IPS-NIHi11 (cell line): ENCODE measurements at places on chromosomes 5 and 9.

GRCh38 chr5:160293901-160294561, 18.3 kb downstream of the CCNJL start:
- peak; percentile 64 for DNase-seq

DNA sequence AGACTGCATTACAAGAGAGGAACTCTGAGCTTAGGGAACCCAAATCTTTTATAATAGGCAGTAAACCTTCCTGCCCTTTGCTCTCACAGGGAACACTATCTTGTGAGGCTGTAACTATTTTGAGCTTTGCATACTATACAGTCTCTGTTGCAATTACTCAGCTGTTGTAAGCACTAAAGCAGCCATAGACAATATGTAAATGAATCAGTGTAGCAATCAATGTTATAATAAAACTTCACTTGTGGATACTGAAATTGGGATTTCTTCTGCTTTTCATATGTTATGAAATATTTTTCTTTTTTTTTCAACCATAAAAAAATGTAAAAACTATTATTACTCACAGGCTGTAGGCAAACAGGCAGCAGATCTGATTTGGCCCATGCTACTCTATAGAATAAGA, 16.7 kb upstream of the UBQLN1 start:
- DNase-seq, result no peak

DNA sequence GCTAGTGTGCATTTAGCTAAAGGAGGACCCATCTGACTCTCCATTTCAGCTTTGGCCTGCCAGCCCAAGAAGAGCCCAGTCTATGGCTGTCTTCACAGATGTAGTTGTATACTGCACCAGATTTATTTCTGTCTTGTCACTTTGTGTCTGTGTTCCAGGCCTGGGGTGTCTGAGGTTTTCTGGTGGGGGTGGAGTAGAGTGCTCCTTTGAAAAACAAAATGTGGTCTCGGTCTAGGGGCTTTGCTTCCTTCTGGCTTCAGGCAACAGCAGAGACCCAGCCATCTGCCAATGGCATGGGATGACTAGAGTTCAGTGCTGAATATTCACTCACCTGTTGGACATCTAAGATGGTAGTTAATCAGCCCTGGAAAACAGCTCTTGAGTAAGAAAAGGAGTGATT, 10.9 kb downstream of the IGIP start:
- DNase-seq, result no peak

GRCh38 chr9:129987047-129987446, 55.9 kb downstream of the FNBP1 start:
- DNase-seq, result no peak

DNA sequence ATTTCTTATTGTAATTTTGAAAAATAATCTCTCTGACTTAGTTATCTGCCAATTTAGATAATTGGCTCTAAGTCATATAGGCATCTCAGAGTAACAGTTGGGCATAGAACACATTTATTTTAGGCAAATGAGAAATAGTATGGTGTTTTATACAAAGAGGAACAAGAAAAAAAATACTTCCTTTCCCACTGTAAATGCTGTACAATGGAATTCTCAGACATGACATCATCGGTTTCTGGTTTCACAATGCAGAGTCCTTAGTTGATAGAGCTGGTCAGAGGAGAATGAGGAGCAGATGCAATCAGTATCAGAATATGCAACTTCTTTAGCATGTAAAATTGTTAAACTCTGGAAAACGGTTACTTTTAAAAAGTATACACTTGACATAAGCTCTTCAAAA, 49.4 kb downstream of the PLK2 start:
- peak; percentile 18 for DNase-seq

GRCh38 chr9:113888976-113889375, 12.9 kb downstream of the ZNF618 start:
- DNase-seq, result no peak

DNA sequence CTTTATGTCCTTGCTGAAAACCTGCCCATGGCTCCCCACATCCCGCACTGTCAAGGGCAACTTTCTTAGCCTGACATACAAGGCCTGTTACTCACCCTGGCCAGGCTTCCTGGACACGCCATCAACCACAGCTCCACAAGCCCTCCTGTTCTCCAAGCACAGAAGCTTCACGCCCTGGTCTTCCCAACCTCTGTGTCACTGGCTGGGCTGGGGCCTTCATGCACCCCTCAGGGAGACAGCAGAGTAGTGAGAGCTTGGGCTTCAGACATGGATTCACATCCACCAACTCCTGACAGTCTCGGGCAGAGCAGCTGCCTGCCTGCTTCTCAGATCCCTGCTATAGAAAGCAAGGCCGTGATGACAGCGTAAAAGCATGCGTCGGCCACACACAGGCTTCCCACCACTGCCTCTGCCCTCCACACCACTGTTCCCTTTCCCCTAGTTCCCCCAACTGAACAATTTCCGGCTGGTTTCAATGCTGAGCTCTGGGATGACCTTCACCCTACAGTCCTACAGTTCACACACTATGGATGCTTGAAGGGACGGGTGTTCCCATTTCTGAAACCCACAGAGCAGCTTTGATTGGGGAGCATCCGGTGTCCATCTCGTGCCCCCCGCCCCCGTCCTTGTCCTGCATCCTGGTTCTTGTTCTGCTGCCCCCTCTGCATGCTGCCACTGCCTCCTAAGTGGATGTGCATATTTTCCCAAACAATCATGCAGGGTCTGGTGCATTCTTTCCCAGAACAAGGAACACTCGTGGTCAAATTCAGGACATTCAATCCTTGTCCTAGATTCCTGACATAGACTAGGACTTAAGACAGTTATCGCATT, 33.4 kb upstream of the ADAMTS2 start:
- DNase-seq, result no peak

DNA sequence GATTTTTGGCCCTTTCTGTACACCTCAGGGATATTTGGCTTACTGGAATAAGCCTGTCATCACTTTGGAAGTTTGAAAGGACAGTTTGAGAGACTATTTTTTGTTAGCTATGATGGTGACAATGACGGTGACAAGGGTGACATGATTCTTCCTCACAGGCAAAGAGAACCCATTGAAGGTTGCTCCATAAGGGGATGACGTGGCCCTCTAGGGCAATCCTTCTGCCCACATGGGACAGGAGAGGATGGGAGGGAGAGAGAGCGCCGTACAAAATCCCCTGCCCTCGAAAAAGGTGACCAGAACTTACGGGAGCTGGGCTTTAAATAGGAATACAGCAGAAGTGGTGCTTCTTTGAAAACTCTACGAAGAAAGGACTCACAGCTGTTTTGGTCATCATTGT, 22.6 kb downstream of the HRH2 start:
- no peak for DNase-seq

GRCh38 chr5:36787365-36788093, 89.0 kb upstream of the NIPBL start:
- no peak for DNase-seq
